ENCODE measurements at places on chromosomes 12 and 14.
A peak's percentile ranks its signal among the peaks of the same experiment; 100 is the strongest.

DNA sequence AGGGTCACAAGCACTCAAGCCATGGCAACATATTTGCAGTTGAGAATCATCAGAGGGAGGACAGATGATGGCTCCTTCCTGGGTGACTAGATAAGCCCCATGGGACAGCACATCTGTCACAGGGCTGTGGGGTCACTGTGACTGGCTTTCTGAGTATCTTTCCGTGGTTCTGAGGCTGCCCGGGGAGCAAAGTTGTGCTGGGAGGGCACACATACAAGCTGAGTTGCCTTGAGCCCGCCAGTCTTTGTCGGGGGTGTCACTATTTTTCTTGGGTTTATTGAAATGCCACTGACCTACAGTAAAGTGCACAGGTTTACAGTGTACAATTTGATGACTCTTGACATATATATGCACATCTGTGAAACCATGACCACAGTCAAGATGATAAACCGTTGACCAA is 17.2 kb upstream of the KIF26A start:
- DNase-seq, result no peak

DNA sequence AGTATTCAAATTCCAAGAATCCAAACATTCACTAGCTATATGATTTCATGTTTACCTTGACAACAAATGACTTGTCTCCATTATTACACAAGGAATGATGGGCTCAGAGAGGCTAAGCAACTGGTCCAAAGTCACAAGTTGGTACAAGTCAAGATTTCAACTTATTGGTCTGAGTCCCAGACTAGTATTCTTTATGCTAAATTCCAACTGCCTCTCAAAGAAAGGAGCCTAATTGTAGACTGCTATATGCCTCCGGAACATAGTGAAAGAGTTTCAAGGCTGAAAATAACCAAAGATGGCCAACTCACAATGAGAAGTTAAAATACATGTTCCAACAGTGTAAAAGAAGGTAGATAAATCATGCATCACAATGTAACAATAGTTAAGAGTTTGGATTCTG is 7.5 kb downstream of the BTG1 start:
- DNase-seq, result no peak

GRCh38 chr14:22071006-22071405 is 397.4 kb upstream of the OR4E1 start:
- DNase-seq, result peak; percentile 82

DNA sequence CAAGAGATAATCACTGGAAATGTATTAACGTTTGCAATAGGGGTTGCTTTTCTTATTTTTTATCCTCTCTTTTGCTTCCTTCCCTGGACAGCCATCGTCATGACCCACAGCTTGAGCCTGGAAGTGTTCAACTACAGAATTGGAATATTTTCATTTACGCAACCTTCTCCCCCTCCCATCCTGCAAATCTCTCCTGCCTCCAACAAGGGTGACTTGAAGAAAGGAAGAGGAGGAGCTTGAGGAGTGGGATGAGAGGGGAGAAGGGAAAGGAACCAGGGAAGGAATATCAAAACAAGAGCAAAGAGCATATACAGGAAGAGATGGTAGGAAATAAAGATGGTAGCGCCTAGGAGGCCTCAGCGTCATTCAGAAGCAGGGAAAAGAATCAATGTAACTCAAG is 1.6 kb upstream of the MANSC4 start:
- no peak for DNase-seq

GRCh38 chr12:124168016-124168786 is 126.7 kb upstream of the RFLNA start:
- DNase-seq, result no peak

GRCh38 chr12:64895526-64895925 is 71.1 kb downstream of the TBC1D30 start:
- DNase-seq, result no peak

DNA sequence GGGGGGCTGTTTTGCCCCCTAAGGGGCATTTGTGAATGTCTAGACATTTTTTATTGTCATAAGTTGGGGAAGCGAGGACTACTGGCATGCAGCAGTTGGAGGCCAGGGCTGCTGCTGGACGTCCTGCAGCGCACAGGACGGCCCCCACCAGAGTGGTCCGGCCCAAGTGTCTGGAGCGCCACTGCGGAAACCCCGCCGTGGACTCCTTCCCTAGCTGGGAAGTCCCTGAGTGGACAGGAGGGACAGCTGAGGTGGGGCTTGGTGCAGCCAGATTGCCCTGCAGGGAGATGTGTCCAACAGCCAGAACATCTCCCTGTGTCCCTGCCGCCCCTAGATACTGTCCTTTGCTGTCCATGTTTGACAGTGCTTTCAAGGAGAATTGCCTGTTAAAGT is 5.5 kb downstream of the CKB start:
- no peak for DNase-seq

GRCh38 chr14:38122241-38122640 is 85.5 kb upstream of the SSTR1 start:
- no peak for DNase-seq

DNA sequence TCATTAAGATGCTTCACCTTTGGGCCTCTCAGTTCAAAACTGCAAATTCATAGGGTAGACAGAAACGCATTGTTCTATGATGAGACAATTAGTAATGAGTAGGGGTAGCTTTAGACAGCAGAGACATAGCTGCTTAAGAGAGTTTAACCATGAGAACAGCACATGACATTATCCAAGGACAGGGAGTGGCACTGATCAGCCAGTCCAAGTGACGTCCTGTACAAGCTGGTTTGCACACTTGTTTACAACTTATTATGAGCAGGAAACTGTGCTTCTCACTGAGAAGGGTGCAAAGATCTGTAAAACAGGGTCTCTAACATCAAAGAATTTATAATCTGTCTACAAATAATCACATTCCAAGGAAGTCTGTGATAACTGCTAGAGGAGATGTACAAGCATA is 11.2 kb upstream of the SRSF5 start:
- no peak for DNase-seq

DNA sequence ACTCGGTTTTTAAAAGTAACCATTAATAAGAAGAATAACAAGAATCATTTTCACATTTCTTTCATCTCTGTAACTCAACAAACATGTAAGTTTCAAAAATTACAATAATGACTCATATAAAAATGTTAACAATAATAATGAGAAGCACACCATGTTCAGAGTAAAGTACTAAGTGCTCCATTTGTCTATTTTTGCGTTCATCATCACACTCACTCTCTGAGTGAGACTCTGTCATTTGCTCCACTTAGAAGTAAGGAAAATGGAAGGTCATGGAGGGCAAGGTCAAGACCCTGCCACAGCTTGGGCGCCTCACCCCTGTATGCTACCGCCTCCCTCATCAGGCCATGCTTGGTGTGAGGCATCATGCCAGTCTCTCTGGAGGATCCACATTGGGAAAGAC is 129.9 kb downstream of the TMEM30B start:
- no peak for DNase-seq

DNA sequence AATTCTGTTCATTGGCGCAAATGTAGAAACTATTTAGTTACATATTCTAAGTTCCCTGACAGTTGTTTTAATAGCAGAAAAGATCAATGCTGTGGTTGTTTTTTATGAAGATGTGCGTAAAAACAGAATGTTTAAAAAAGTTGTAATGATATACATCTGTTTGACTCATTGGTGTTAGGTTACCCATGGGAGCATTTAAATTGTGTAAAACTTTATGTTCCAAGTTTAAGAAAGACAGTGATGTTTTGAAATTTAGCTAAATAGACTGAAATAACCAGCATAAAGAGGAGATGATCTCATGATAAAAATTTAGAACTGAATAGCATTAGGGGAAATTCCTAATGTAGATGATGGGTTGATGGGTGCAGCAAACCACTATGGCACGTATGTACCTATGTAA is 3.6 kb downstream of the PELI2 start:
- no peak for DNase-seq

GRCh38 chr12:57724936-57725740 is 13.4 kb downstream of the AGAP2 start:
- DNase-seq, result no peak

DNA sequence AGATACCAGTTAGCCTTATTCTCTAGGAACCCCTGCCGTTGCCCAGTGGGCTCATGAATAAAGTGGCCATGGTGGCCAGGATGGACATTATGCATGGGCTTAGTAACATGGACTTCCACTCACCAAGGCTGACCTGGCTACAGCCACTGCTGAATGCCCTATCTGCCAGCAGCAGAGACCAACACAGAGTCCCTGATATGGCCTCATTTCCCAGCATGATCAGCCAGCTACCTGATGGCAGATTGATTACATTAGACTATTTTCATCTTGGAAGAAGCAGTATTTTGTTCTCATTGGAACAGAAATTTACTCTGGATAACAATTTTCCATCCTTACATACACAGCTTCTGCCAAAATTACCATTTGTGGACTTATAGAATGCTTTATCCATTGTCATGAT is 16.2 kb upstream of the LPCAT3 start:
- DNase-seq, result no peak

GRCh38 chr14:96567289-96567899 is 65.2 kb downstream of the PAPOLA start:
- no peak for DNase-seq

GRCh38 chr14:75297411-75298040 is 18.9 kb downstream of the FOS start:
- no peak for DNase-seq

GRCh38 chr14:83842547-83842946 is 1687.4 kb upstream of the FLRT2 start:
- DNase-seq, result no peak

- DNase-seq, result no peak
Observed at GRCh38 chr12:50934981-50935807, 17.1 kb upstream of the HIGD1C start.

DNA sequence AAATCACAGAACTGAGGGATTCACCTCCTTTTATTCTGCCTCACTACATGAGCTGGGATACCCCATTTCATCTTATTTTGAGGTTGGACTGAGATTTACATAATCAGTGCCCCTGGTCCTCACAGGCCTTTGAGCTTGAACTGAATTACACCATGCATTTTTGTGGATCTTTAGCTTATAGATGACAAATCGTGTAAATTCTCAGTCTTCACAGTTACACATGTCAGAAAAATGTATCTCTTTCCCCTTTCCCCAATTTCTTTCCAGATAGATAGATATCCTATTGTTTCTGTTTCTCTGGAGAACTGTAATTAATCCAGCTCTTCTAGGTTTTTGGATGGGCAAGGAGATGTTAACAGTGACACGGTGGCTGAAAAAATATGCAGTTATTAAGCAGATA is 1778.9 kb upstream of the SEL1L start:
- DNase-seq, result no peak

DNA sequence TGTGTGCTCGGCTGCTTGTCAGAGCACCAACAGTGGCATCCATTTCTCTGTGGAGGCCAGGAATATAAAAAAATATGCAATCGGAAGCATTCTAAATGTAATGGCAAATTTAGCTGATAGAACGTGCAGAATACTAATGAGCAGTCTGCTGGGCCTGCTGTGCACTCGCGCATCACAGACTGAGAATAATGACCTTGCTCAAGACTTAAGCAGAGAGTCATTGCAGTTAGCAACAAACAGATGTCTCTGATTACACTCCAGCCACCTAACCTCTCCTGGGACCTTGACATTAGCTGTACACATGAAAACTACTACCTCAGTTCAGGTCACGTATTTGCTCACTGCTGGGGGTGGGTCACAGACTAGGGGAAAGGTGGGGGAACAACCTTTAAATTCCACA is 269.2 kb upstream of the DAAM1 start:
- DNase-seq, result no peak

GRCh38 chr12:18754124-18754707 is 16.3 kb downstream of the CAPZA3 start:
- no peak for DNase-seq

GRCh38 chr12:94458877-94459727 is 565 bp downstream of the CEP83 start:
- peak; percentile 43 for DNase-seq

- no peak for DNase-seq
Observed at GRCh38 chr12:99746538-99746937, 99.0 kb downstream of the GARIN6 start.

GRCh38 chr12:94650143-94651056 is at the start of gene TMCC3:
Gene TMCC3, minus strand, starts transcription at chr12:94650557. Its CDS starts 127 bp downstream, at chr12:94650430.
- DNase-seq, result no peak

DNA sequence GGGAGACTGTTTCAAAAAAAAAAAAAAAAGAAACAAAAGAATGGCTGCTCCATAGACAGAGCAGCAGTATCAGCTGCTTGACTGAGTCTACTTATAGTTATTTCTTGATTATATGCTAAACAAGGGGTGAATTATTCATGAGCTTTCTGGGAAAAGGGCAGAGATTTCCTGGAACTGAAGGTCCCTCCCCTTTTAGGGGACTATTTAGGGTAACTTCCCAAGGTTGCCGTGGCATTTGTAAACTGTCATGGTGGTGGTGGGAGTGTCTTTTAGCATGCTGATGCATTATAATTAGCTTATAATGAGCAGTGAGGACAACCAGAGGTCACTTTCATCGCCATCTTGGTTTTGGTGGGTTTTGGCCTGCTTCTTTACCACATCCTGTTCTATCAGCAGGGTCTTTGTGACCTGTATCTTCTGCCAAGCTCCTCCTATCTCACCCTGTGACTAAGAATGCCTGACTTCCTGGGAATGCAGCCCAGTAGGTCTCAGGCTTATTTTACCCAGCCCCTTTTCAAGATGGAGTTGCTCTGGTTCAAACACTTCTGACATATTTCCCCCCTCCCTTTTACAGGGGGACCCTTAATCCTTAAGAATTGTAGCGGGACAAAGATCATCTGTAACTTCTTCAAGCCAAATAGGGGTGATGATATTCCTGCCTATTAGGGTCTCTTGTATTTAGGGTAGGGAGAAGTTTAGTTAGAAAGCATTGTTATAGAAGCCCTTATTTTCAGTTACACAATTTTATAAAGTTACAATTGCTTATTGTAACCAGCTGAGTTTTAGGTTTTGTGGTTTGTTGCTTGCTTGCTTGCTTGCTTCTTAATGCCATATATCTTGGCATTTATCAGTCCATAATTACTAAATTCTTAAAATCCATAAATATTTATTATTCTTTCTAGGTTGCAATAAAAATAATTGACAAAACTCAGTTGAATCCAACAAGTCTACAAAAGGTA is 42.5 kb downstream of the MARK3 start:
- no peak for DNase-seq

GRCh38 chr14:100531152-100532121 is 55.8 kb downstream of the BEGAIN start:
- no peak for DNase-seq

DNA sequence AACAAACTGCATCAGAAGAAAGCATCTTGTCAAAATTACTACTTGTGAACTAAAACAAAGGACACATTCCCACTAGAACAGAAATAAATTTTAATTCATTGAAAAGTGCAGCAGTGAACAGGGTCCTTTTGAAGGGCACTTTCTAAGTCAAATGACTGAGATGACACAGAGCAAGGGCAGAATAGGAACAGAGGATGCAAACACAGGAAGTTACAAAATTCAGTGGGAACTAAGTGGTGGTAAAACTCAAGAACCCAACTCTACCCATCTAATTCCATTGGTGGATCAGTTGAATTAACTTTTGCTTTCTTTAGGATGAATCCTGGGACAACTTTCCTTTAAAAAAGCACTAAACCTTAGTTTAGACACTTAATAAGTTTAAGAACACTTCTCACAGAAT is 45.8 kb downstream of the GNS start:
- DNase-seq, result no peak

GRCh38 chr14:45906257-45906656 is 653.3 kb upstream of the MIS18BP1 start:
- DNase-seq, result no peak

Measured in KG1 (cell line).